HS-5 (cell line): ENCODE measurements at places on chromosomes 1 and 21.

DNA sequence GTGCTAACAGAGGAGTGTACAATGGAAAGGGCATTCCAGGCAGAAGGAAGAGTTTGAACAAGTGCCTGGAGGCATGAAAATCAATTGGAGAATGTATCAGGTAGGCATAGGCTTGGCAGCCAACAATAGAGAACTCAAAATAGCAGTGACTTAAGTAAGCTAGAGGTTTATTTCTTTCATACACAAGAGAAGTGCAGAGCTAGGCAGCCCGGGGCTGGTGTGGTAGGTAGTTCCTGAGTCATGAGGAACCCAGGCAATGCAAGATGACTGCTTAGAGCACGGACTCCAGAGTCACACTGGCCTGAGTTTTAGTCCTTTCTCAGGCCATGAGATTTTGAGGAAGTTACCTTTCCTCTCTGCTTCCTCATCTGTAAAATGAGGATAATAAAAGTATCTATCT lies 74.8 kb upstream of the LRRN2 start:
- no peak for DNase-seq

DNA sequence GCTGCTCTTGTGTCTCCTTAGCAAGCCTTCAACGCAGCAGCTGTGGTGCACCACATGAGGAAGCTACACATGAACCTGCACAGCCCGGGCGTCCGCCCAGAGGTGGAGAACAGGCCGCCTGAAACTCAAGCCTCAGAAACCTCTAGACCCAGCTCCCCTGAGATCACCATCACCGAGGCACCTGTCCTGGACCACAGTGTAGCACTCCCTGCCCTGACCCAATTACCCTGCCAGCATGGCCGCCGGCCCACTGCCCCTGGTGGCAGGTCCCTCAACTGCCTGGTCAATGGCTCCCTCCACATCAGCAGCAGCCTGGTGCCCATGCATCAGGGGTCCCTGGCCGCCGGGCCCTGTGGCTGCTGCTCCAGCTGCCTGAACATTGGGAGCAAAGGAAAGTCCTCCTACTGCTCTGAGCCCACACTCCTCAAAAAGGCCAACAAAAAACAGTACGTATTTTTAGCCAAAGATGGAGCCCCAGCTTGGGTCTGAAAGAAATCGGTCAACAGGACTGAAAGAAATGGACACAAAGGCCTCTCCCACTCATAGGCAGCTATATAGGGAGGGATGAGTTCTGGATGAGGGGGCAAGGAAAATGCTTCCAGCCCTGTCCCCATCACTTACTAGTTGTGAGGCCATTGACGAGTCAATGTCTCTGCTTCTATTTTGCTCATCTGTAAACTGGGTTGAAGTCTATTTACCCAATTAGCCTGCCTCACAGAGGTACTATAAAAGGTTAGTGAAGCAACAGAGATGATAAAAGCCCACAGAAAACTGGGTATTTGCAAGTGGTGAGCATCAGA lies 28.5 kb downstream of the CAMK1G start:
- no peak for DNase-seq

DNA sequence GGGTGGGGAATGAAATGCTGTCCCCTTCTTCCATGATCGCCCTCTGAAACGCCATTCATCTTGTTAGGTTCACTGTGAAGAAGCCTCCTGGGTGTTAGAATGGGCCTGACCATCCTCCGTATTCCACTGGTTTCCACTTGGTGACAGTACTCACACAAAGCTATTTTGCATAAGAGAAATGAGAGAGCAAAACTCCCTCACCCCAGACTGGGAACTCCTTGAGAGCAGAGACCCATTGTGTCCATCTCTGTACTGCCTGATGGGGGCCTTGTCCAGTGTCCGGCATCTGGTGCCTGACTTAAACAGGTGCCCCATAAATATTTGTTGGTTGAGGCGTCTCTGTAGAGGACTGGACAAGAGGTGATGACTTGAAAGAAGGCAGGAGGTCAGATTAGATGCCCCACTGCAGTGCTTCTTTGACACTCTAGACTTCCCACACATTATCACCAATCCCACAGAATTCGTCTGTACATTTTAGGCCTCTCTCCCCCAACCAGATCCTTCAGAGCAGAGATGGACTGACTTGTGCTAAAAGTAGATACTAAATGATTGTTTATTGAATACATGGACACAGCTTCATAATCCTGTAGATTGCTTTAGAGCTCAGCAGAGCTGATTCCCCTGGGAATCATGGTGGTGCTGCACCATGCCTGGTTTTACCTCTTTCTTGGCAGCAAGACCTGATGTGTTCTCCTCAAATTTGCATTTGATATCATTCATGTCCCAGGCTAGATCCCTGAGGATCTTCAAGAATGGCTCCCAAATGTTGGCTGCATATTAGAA lies 22.4 kb upstream of the KCNA2 start:
- no peak for DNase-seq

DNA sequence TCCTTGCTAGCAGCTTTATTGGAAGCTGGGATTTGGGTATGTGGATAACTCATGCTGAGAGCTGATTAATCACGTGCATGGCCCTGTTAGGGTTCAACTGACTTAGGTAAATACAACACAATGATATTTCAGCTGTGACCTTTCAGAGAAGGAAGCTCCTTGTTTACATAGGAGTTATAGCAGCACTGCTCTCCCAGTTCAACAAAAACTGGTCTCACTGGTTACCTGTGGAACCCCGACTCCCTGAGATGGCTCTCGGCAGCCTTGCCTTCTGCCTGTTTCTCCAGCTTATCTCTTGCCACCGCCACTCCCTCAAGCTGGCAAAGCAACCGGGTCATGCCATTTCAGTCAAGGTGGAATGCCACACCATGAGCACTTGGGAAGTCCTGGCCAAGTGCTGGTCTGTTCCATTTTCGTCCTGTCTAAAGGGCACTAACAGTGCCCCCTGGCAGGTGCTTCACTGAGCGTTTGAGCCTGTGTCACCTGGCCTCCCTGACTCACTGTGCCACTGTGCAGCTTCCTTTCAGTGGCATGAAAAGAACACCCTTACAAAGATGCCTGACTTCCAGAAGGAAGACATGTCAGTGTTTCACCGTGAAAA lies 31.6 kb downstream of the DOP1B start:
- DNase-seq = no peak

DNA sequence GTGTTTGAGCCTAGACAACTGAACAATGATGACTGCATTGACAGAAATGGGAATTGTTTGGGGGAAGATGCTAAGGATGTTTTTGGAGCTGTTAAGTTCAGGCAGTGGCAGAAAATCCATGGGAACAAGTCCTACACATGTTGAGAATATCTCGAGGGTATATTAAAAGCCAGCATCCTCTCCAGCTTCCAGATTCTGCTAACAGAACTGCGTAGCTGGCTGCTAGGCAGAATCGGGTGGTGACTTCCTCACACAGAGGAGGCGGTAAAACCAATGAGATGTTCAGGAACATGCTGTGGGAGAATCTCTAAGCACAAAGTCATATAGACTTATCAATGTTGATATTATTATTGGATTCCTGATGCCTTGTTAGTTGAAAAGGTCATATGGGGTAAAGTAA lies 14.8 kb downstream of the FAM163A start:
- DNase-seq = no peak

- no peak for DNase-seq
Observed at GRCh38 chr1:67724928-67725560, 40.0 kb downstream of the GADD45A start.

DNA sequence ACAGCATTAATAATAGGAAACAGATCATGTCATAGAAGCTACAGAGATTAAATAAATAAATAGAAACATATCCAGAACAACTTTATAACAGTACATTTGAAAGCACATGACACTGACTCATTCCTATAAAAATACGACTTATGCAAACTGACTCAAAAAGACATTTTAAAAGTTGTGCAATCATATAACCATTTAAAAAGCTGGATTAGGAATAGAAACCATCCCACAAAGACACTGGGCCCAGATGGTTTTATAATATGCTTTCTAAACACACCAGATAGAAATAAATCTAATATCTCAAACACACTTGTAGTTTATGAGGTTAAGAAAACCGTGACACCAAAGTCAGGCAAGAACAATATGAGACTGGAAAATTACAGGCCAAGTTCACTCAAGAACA lies 47.6 kb downstream of the MATN1 start:
- peak; percentile 46 for DNase-seq

- no peak for DNase-seq
Observed at GRCh38 chr1:185795181-185795580, 61.0 kb downstream of the HMCN1 start.

- DNase-seq = no peak
Observed at GRCh38 chr1:147665521-147665920, 4.8 kb downstream of the ACP6 start.

- no peak for DNase-seq
Observed at GRCh38 chr21:19704832-19705231, 1293.4 kb upstream of the NCAM2 start.

DNA sequence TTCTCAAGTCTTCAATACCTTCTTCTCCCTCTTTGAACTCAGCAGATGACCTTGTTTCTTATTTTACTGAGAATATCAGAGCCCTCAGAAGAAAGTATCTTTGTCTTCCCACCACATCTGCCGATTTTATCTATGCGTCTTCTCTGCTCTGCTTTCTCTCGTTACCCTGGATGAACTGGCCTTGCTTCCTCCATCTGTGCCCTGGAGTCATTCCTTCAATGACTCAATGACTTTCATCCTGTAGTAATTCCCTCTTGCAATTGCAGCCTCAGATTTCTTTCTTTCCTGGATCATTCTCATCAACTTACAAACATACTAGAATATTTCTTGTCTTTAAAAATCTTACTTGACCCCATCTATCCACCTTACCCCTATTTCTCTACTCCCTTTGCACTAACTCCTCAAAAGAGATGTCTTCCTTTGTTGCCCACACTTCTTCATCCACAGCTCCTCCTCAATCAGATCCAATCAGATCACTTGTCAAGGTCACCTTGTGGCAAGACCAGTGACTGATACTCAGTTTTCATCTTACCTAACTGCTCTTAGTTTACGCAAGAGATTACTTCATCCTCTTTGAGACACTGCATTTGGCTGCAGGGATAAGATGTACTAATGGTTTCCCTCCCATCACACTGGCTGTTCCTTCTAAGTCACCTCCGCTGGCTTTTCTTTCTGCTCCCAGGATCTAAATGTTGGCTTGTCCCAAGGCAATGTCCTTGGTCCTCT lies 8.2 kb upstream of the TGFBR3 start:
- no peak for DNase-seq

- no peak for DNase-seq
Observed at GRCh38 chr1:69862906-69863305, 295.2 kb downstream of the LRRC7 start.

DNA sequence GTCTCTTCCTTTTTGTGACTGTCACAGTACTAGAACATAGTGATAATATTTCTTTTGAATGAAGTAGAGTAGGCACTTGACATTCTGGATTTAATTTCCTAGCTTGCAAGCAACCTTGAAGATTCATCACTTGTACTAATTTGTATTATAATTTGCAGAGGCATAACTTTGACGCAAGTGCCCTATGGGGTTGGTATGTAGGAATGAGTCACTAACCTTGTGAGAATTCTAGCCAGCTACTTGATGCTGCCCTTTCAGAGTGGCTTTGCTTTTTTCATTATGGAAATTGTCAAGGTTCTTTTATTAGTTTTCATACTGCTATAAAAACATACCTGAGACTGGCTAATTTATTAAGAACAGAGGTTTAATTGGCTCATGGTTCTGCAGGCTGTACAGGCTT lies 13.7 kb upstream of the DPH5 start:
- no peak for DNase-seq

DNA sequence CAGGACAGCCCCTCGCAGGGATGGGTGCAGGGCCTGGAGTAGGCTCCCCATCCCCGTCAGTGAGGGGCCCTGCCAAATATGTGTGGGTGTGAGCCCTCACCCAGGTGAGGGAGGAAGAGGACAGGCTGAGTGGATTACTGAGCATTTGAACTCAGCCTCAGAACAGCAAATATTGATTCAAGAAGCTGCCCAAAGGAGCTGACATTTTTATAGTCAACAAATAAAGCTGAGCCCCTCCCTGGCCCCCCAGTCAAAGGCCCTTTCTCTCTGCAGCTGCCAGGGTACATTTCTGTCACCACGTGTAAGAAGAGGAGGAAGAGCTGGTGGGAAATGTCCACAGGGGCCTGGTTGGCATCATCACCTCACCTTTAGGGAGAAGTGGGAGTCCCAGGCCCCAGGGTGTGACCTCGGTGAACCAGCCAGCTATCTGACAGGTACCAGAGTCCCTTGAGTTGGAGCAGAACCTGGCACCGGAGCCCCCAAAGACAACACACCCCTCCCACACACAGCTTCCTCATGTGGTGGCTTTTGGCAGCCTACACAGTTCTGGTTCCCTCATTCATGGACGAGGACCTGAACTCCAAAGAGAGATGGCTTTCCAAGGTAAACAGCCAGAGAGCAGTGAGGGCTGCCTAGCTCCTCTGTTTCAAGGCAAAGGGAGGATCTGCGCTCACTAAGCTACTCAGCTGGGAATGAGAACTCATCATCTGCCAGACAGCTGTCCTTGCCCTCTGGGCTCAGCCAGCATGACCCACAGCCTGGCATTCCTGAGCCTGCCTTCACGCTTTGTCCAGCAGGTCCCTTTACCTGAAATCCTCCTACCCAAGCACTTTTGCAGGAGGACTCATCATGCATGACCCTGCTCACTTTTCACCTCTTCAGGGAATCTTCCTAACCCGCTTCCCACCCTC lies 43.0 kb upstream of the TENT5C start:
- DNase-seq = no peak
